Stimulated activated CD4-positive, alpha-beta T cell treated with anti-CD3 and anti-CD28 coated beads, TNF-alpha, amount 100 ng/mL, for 24 hours (primary cell): ENCODE measurements at places on chromosomes 6 and 20.

GRCh38 chr20:6053064-6053775 lies 640 bp downstream of the LRRN4 start:
- DNase-seq = no peak

- no peak for DNase-seq
Measured at GRCh38 chr6:104728448-104728847, 131.3 kb downstream of the HACE1 start.

DNA sequence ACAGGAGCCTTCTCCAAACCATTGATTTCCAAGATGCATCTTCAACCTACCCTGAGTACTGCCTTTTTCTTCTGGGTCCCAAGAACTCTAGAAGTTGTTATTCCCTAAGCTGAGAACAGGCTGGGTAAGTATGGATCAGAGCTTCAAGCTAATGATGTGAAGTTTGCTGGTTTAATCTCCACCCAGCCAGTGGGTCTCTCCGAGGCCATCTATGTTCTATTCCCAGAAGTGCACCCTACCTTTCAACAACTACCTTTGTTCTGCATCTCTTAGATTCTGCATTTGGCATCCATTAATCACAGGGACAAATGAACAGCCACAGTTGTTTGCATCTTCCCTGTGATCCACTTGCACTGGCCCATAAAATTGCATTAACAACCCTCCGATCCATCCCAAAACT lies 246.2 kb downstream of the HIVEP2 start:
- DNase-seq = no peak

GRCh38 chr6:135159531-135159930 lies 21.6 kb upstream of the MYB start:
- no peak for DNase-seq

DNA sequence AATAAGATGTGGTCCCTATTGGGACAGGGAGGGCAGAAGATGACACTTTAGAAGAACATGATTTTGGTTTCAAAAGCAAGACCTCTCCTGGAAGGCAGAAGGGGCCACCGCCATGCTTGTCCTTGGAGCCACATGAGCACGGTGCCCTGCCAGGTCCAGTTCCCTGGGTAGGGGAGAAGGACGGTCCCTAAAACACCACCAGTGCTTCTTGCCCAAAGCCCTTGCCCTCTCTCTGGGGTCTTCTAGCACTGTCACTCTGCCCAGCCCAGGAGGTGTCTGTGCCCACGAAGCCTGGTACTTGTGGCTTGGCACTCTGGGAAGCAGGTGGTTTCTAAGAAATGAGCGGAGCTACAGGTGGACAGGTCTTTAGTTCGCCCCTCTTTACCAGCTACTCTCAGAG lies 46.0 kb downstream of the PLCG1 start:
- no peak for DNase-seq

- no peak for DNase-seq
Measured at GRCh38 chr6:149891259-149891658, 6.7 kb downstream of the RAET1E start.

DNA sequence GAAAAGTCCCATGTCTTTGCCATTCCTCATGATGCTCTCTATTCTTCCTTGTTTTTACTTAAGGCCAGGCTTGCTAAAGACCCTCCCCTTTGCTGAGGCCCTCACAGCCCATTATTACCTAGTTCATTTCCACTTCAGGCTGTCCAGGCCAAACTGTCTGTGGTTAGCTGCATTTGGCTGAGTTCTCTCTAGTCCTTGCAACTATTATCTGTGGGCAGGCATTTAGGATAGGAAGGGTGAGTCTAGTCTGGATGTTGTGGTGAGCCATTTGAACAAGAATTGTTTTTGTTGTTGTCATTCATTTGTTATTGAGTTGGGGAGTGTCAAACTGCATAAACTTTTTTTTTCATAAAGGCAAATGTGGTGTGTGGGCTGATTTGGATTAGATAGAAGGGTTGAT lies 182.4 kb downstream of the CD109 start:
- no peak for DNase-seq

GRCh38 chr20:7094438-7094997 lies 327.0 kb downstream of the BMP2 start:
- no peak for DNase-seq

DNA sequence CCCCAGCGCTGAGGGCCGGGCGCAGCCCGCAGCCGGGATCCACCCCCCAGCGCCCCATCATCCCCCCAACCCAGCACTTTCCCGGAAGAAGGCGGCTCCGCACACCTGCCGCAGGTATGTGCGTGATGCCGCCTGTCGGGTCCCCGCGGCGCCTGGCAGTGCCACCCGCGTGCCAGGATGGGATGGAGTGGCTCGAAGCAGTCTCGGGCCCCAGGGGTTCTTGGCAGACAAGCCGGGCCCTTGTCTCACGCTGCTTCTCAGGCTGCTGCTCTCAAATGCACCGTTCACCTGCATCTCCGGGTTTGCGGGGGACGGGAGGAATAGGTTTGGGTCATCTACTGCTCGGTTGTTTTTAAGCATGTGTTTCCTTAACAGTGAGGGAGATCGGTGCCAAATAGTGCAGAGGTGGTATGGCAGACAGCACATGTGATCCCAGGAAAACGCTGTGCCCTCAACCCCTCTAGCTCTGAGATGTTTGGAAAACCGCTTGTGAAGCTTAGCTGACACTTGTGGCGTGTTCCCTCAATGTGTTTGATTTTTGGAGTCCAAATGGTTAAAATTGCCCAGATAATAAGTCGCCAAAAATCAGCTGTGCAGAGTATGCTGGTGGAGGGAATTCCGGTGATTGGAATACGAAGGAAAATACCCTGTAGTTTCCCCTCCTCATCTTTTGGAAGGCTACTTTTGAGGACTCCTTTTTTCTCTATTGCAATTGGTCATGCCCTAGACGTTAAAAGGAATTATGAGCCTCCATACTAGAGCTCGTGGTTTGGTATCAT lies 926 bp downstream of the MYLIP start:
- no peak for DNase-seq
